ENCODE measurements at places on chromosomes 6 and 20.

DNA sequence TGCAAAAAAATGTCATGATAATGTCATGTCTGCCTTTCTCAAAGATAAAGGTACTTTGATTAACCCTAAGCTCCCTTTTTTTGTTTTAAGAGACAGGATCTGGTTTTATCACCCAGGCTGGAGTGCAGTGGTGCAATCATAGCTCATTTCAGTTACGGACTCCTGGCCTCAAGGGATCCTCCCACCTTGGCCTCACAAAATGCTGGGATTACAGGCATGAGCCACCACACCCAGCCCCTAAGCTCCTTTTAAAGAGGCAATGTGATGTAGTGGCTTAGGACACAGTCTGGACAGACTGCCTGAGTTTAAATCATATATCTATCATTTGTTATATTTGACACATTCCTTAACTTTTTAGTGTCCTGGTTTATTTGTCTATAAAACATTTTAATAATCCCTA lies 77.0 kb downstream of the FLRT3 start:
- DNase-seq, result no peak

- DNase-seq, result no peak
These were observed 206.2 kb upstream of the MYLIP start for GRCh38 chr6:15922510-15923250.

DNA sequence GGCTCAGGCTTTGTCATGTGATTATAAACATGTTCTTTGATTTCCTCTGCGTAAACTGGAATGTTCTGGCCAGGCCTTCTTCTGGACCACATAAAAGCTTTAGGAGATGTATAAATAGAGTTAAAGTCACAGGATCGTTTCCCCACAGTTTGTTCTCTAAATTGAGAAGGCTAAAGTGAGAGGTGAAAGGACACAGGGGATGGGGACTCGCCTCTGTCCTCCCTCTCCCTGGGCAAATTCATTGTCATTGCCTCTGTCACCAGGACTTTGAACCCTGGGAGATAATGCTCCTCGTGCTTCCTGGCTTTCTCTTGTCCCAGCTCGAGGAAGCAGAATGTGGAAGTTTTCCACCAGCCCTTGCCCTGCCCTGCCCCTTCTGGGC lies 20.3 kb upstream of the ZFAND3 start:
- no peak for DNase-seq

DNA sequence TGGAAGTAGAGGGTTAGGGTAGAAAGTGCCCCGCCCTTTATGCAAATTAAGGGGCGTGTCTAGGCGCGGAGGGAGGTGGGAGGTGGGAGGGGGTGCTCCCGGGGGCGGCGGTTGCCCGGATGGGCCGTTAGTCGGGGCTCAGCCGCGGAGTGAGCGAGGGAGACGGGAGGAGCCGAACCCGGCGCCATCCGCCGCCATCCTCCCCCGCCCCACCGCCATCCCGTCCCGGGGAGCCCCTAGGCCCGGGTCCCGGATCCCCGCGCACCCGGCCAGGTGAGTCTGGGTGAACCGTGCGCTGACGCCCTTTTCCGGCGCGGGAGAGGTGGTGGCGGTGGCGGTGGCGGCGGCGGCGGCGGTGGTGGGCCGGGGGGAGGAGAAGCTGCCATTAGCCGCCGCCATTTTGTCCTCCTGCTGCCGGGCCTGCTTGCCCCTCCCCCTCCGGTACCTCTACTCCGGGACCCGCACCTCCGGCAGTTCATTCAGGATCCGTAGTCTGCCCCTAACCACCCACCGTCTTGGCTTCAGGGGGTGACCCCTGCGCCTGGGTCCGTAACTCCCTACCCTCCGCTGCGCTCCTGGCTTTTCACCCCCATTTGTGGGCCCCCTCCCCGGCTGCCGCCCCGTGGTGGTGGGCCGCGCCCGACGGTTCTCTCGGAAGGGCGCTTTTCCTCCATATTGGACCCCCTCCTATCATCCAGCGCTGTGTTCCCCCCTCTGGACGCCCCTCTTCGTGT lies at the start of gene PRRC2A:
TSS of gene PRRC2A (plus strand) at position 130 of the 734 bp plus-strand sequence. CDS start 2,075 bp downstream, outside the sequence.
- no peak for DNase-seq

- no peak for DNase-seq
These were observed 220.2 kb upstream of the EXOC2 start for GRCh38 chr6:912871-913835.

- DNase-seq, result no peak
These were observed 16.5 kb downstream of the RIPOR2 start for GRCh38 chr6:24919056-24919892.

GRCh38 chr6:136011475-136011874 lies 160.0 kb downstream of the PDE7B start:
- DNase-seq, result no peak
